ENCODE measurements at places on chromosomes 6 and 20. TPM values are rescaled to one million over a fixed set of nuclear protein-coding genes. Genes with fewer than 3 reads are reported as not detected.

DNA sequence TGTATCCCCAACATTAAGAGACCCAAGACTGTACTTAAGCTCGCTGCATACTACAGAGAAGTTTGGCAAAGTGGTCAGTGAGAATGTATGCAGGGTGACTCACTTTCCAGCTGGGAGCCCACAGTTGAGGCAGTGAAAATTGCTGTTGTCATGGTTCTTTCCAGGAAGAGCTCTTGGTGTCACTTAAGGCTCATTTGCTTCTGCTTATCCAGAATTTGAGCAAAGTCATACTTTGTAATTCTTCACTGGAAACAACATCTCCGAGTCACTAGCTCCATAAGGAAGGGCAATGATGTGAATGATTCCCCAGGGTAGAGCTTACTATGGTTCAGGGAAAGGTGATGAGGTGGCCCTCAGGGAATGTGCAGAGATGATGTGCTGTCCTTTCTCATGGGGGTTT, 65.4 kb upstream of the FBXL4 start:
- DNase-seq, result no peak

DNA sequence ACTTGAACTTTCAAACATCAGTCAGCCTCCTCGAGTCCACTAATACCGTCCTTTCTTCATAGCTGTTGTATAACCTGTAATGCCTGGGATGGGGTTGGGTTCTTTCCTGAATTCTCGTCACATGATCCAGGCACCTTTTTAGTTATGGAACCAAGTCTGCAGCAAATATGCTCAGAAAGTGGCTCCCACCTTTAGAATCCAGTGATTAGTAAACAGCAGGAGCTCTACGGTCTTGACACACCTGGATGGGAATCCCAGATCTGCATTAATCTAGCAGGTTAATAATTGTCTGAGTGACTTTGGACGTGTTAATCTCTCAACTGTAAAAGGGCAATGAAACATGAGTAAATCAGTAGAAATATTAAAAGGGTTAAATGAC, 729 bp upstream of the ZHX3 start:
- DNase-seq, result no peak

DNA sequence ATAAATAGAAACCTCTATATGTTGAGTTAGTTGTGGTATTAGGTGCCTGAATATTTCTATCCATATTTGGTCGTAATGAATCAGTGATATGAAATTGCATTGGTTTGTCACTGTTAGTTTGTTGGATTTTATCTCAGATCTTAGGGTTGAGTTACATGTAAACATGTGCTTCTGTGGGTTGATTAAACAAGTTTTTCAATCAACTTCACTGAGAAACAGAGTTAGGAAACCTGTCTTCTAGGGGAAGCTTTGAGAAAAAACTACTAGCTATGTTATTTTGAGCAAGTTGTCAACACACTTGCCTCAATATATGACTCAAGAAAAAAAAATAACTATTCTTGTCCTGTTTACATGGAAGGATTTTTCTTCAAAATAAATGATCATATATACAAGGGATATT, 14.8 kb upstream of the ADGB start:
- DNase-seq, result no peak

- peak; percentile 6 for DNase-seq
Observed at GRCh38 chr20:48921883-48922820, 641 bp downstream of the ARFGEF2 start.

GRCh38 chr6:2900221-2900807, 2.8 kb downstream of the SERPINB9 start:
- no peak for DNase-seq

DNA sequence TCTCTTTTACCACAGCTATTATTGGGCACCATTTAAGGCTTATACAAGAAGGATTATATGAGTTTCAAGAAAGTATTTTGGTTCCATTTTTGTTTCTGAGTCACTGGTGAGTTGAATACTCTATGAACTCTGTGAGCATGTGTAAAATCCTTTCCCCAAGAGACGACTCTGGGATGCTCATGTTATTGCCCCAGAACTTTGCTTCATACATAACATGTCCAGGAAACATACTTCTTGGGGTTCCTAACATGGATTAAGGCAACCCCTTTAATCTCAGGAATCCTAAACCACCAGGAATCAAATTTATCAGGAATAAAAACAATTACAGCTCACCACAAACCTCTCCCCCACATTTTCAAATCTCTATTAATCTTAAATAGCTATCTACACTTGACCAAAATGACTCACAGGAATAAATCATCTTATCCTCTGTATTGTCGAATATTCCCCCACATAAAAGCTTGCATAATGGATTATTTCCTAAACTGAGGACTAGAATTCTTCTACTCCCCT, 117.5 kb upstream of the COL21A1 start:
- DNase-seq, result no peak

GRCh38 chr6:127366282-127367022, 23.0 kb upstream of the ECHDC1 start:
- no peak for DNase-seq

GRCh38 chr6:84055647-84056046, 22.1 kb downstream of the MRAP2 start:
- DNase-seq, result no peak

DNA sequence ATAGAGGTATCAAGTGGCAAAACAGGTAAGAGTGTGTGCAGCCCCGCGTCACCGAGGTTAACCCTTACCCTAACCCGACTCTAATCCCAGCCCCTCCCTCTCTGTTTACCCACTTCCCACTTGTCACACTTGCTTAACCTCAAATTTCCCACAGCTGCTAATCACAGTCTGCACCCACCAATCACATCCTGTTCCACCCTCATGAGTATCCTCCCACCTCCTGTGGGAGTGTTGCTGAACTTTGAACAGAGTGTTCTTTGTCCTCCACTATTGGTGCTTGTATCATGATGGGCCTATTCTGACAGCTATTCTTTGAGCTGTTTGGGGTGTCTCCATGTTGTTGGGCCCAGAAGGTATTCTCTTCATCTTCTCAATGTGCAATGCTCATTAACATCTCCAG, 487.8 kb downstream of the PTPRT start:
- DNase-seq, result no peak

DNA sequence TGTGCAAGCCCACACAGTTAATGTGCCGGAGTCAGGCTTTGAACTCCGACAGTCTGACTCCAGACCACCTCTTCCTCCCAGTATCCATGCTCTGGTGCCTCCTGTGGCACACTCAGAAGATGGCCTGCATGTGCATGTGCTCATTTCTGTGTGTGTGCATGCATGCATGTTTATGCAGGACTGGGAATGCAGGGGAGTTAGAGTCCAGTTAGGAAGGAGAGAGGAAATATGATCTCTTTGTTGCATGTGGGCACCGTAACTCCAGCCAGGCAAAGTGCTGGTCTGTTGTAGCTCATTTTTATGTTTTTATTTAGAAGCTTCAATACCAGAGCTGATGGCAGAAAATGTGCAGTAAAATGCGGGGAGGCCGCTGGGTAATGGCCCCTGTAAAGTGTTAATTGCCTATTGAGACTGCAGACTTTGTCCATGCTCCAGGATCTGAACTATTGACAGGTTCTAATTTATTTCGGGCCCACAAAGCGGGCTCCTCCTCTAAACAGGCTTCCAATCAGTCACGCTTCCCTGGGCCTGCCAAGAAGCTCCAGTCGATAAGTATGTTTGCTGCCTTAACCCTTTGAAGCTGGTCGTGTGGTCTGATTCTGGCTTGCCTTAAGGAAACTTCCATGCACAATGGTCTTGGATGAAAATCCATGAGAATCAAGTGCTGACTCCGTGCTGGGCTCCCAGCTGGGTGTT, 248.3 kb downstream of the DHX35 start:
- no peak for DNase-seq

- DNase-seq, result peak; percentile 5
Observed at GRCh38 chr20:4962241-4962855, 39.0 kb downstream of the SLC23A2 start.

DNA sequence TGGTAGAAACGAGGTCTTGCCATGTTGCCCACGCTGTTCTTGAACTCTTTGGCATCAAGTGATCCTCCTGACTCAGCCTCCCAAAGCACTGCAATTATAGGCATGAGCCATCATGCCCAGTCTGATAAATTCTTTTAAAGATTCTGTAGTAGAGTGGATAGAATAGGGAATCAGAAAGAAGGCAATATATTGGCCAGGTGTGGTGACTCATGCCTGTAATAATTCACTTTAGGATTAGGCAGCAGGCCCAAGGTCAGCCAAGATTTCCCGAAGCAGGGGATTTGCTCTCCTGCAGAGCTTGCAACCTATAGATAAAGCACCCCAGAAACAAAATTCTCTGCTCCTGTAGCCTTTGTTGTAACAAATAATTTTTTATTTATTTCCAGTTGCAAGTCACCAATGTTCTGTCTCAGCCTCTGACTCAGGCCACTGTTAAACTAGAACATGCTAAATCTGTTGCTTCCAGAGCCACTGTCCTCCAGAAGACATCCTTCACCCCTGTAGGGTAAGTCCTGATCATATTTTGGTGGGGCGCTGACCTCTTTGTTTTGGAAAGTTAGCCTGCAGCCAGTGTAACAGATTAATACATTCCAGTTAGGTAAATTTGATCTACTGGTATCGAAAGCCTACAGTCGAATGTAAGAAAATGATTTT, 30.4 kb upstream of the MROH8 start:
- no peak for DNase-seq

GRCh38 chr6:18600255-18600654, 213.1 kb downstream of the RNF144B start:
- no peak for DNase-seq

GRCh38 chr20:63653041-63653973, at the start of gene STMN3:
TSS of gene STMN3 (minus strand) at chr20:63653424. CDS start at chr20:63653345, 79 bp downstream.
- peak; percentile 57 for DNase-seq

DNA sequence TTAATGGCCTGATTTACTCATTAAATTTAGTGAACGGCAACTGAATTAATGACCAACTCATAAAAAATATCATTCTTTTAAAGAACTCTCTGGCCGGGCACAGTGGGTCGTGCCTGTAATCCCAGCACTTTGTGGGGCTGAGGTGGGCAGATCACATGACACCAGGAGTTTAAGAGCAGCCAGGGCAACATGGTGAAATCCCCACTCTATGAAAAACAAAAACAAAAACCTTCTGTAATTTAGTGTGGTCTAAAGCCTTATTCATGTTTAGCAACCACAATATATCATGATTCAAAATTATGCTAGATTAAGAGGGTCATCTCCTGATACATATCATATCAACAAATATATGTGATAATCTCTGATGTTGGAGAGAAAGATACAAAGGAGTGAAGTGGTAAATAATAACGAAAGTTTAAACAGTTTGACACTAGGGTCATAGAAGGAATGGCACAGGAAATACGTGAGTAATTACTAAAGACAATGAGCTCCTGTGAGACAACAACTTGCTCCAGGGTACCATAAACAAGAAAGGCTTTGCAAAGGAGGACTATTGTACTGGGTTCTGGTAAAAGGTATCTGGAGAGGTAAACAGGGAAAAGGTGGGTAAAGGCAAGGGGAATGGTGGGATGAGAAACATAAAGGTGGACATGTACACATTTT, 5.7 kb downstream of the ELOVL4 start:
- DNase-seq, result no peak

DNA sequence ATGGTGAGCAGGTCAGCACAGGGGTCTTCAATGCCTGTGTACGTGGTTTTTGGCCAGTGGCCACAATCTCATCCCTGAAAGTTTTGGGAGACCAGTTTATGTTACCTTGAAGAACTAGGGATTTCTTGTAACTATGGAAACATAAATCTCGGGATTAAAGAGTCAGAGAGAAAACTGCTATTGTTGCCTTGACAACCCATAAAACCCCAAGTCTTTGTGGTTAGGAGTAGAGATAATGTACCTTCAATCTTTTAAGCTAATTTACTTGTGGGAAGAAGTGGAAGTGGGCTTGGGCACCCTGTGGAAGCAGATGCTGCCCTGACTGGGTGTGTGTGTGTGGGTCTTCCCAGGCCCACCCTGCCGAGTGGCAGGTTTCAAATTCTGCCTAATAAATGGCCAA, 46.1 kb upstream of the ZNF831 start:
- no peak for DNase-seq

- no peak for DNase-seq
Observed at GRCh38 chr6:16285467-16286150, 47.2 kb downstream of the GMPR start.

GRCh38 chr6:32946893-32947292, 6.0 kb downstream of the HLA-DMA start:
- no peak for DNase-seq

- no peak for DNase-seq
Observed at GRCh38 chr6:130029163-130029562, 10.8 kb downstream of the L3MBTL3 start.

- no peak for DNase-seq
Observed at GRCh38 chr6:134314006-134314821, 3.7 kb downstream of the SGK1 start.

DNA sequence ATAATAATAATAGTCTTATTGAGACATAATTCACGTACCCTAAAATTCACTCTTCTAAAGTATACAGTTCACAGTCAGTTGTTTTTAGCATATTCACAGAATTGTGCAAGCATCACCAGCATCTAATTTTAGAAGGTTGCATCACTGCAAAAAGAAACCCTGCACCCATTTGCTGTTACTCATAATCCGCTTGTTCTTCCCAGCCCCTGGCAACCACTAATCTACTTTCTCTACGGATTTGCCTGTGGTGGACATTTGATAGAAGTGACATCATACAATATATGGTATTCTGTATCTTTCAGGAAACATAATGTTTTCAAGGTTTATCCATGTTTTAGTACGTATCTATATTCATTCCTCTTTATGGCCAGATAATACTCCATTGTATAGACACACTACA, 41.5 kb upstream of the FAM184A start:
- no peak for DNase-seq

The GINM1 gene
- total RNA-seq, result 12.0 TPM

The TRMT6 gene
- 45.3 TPM for total RNA-seq

The EYS gene
- total RNA-seq, result not detected

The PROKR2 gene
- total RNA-seq, result not detected

The SLC17A9 gene
- total RNA-seq, result 6.8 TPM

The CST5 gene
- not detected for total RNA-seq

The KHDRBS2 gene
- not detected for total RNA-seq

The ADTRP gene
- 11.6 TPM for total RNA-seq

The MYB gene
- 15.2 TPM for total RNA-seq

The PLN gene
- total RNA-seq, result 0.16 TPM

The VTA1 gene
- total RNA-seq, result 63.3 TPM

The PHIP gene
- total RNA-seq, result 18.4 TPM

The PRICKLE4 gene
- not detected for total RNA-seq

The ZC3H12D gene
- 42.5 TPM for total RNA-seq

The KATNA1 gene
- 18.4 TPM for total RNA-seq

The CST4 gene
- total RNA-seq, result not detected

The LCA5 gene
- total RNA-seq, result 0.21 TPM

The AGER gene
- 14.7 TPM for total RNA-seq

All from activated T-cell treated with anti-CD3 and anti-CD28 coated beads, Interleukin-2, amount 50 U/mL, for 4 hours (primary cell).